Activated CD8-positive, alpha-beta memory T cell treated with anti-CD3 and anti-CD28 coated beads, Interleukin-2, amount 10 ng/mL, durations not matched to agents 7 days and 5 days (primary cell): ENCODE measurements at places on chromosomes 5 and 9.

DNA sequence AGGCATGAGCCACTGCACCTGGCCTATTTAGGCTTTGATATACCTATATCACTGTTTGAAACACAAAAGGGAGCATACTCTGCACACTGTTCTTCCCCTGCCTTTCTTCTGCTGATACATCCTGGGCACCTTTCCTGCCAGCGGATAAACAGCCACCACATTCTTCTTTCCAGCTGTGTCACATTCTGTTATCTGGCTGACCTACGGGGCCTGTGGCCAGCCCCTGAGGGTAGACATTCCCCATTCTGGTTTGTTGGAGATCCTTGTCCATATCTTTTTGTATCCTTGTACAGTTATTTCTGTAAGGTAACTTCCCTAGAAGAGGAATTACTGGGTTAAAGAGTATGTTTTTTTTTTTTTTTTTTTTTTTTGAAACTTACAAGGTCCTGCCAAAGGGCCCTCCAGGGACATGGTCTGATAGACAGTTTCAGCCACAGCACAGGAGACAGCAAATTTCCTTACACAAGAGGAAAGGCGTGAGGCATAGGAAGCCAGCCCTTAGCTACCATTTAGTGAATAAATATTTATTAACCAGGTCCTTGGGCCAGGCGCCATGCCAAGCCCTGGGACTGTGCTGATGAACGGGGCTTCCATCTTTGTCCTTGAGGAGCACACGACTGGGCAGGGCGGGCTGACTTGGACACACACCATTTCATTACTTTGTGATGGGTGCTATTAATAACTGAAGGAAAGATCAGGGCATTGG is 57.8 kb downstream of the ERGIC1 start:
- no peak for DNase-seq

DNA sequence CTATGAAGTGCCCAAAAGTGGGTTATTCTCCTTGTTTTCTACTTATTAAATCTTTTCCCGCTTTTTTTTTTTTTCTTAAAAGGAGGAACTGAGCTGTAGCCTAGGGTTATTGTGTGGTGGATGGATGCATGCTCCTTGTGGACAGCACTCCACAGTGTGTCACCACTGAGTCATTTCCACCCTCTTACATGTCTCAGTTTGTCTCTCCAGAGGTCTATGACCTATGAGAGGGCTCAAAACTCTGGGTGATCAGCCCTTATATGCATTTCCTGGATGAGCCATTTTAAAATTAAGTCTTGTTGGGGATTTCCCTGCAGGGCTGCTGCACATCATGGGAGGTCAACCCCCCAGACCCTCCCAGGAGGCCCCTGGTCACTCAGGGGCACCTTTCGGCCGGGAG is 102.2 kb upstream of the MOCS2 start:
- no peak for DNase-seq

DNA sequence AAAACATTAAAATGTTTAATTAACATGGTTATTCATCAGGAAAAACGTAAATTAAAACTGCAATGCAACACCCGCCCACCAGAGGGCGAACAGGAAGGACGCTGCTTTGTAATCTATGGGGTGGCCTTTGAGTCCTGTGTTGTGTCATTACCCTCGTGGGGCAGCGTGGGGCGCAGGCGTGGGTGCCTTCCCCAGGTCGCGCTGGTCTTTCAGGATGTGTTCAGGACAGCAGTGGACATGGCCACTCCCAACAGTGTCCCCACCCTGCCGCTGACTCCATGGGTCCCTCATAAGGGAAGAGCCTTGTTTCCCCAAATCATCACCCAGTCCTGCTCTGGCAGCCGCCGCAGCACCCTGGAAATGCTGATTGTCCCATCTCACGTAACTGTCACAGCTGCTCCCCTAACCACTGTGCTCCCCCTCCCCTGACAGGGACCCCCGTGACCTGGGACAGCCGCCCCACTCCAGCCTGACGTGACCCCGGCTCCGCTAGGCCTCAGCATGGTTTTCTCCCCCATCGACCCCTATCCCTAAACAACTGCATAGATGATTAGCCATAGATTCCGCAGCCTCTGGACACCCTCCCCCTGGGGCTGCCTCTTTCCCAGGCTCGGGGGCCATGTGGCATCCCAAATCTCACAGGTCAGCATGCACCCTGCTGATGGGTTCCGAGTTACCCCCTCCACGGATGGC is 36.4 kb downstream of the GLT6D1 start:
- DNase-seq, result peak; percentile 68

- DNase-seq, result peak; percentile 53
Observed at GRCh38 chr5:172004824-172005237, 1.6 kb downstream of the FBXW11 start.

GRCh38 chr9:79817438-79818004 is 245.8 kb downstream of the TLE4 start:
- peak; percentile 56 for DNase-seq

GRCh38 chr5:135501965-135502364 is 33.8 kb downstream of the NEUROG1 start:
- no peak for DNase-seq

GRCh38 chr5:176631383-176632200 is 1.1 kb downstream of the EIF4E1B start:
- DNase-seq, result no peak

DNA sequence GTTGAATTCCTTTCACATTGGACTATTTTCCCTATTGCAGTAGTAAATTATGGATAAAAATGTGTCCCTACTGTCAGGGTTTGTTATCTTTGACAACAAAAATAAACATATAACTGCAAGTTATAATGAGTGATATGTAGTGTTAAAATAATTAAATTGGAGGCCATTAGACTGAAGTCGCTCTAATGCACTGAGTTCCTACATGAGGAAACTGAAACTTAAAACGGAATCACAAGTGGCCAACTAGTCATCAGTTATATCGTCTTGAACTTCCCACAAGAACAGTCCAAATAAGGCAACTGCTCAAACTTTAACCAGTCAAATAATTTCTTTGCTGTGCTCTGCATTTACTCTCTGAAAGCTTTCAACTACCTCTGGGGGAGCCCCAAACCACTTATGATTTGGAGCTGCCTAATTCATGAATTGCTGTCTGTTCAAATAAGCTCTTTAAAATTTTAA is 2.1 kb upstream of the IFT74 start:
- DNase-seq, result peak; percentile 63

DNA sequence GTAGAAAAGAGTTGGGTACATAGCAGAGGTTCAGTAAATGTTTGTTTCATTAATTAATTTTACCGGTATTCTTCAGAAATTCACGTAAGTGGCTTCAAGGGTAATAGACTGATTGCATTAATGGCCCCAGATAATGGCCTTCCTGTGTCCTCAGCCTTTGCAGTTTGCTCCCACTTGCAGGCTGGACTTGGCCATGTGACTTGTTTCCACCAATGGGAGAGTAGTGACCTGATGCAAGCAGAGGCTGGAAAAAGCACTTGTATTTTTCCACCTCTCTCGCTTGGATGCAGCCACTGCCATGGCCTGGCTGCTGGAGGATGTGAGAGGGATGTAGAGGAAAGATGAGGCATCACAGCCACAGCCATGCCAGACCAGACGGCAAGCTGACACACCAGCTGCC is 480.9 kb downstream of the CDK5RAP2 start:
- no peak for DNase-seq

DNA sequence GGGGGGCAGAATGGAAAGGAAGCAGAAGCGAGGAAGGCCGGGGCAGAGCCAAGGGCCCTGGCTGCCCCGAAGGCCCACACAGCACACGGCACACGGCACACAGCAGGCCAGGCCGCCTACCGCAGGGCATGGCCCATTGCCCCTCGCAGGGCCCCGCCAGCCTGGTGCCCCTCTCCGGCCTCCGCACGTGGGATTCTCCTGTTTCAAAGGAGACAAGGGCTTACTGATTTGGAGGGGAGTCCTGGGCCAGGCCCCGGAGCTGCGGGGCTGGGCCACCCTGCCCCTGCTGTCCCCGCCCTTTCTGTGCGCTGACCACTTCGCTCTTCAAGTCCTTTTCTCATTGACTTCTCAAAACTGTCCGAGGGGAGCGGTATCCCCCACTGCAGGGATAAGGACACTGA is 7.7 kb upstream of the PHYKPL start:
- no peak for DNase-seq

DNA sequence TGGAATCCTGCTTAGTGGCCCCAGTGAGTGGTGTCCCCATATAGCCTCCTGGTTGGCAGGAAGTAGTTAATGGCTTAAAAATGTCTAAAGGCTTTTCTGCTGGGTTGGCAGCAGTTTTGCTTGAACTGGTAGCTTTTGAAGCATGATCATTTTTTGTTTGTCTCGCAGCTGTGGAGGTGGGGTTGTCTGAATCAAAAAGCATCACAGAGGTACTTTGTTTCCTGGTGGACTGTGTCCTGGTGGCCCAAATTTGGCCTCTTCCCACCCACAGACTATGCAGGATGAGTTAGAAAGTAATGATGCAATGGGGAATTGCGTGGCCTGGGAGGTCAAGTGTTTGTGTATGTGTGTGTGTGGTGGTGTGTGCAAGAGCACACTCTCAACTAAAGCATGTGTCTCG is 322.7 kb downstream of the ARHGEF28 start:
- DNase-seq, result no peak

DNA sequence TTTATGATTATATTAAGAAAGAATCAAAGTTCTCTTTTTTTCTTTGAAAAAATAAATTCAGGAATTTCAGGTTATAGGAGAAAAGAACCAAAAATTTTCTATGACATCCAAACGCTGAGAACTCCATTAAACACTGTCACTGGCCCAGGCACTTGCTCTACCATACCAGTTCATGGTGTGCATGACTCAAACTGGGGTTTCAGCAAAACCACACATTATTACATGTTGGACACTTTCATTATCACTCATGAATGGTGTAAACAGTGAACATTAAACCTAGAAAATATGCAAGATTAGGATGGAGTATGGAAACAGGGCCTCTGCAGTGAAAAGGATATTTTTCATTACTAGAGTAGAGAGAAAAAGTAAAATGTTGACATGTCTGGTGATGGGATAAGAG is 369.9 kb upstream of the FAM174A start:
- no peak for DNase-seq

DNA sequence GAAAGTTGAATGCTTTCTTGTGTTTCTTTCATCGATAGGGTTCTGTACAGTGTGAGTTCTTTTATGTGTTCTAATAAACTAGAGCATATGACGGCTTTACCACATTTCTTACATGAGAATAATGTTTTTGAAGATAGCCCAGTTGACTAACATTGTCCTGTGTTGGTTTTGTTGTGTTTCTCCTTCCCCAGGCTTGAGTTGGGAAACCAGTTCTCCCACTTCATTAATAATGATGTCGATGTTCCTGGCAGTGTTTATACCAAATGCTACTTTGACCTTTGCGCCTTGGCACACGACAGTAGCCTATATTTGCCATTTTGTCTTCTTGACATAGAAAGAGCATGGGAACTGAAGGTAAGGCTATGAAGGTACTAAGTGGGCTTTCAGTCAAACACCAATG is 14.4 kb upstream of the ZNF782 start:
- DNase-seq, result no peak

GRCh38 chr9:68953771-68954170 is 60.1 kb downstream of the PRKACG start:
- DNase-seq, result no peak

- DNase-seq, result peak; percentile 81
Observed at GRCh38 chr9:20623021-20623747, 885 bp upstream of the MLLT3 start.

DNA sequence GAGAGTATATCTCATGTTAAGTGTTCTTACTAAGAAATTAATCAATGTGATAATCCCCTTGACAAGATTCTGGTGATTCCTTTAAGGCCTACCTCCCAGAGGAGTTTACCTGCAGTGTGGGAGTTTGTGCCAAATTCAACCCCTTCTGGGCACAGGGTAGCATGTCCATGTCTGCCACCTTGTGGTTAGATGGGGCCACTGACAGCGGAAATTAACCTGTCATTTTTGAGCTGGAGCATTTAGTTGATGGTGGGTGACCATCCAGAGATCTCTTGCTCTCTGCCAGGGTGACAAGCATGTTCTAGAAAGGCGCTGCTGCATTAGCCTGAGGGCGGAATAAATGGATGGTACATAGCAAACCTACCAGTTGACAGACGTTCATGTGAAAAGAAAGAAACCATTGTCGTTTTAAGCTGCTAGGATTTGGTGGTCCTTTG is 132.2 kb downstream of the FBXO4 start:
- peak; percentile 67 for DNase-seq

DNA sequence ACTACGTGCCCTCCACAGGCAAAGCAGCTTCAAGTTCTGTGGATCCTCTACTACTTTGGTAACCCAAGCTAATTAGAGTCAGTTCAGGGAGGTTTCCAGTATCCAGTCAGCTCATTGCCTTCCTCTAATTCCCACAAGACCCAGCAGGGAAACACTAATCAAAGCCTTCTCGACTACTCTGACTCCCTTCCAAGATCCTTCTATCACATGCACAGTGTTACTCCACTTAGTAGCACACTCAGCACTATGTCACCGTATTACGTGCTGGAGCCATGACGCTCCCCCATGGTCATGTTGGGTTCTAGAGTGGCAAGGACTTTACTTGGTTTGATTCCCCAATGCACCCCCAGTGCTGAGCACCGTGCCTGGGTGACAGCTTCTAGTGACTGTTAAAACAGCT is 53.0 kb downstream of the DCP2 start:
- DNase-seq, result no peak

DNA sequence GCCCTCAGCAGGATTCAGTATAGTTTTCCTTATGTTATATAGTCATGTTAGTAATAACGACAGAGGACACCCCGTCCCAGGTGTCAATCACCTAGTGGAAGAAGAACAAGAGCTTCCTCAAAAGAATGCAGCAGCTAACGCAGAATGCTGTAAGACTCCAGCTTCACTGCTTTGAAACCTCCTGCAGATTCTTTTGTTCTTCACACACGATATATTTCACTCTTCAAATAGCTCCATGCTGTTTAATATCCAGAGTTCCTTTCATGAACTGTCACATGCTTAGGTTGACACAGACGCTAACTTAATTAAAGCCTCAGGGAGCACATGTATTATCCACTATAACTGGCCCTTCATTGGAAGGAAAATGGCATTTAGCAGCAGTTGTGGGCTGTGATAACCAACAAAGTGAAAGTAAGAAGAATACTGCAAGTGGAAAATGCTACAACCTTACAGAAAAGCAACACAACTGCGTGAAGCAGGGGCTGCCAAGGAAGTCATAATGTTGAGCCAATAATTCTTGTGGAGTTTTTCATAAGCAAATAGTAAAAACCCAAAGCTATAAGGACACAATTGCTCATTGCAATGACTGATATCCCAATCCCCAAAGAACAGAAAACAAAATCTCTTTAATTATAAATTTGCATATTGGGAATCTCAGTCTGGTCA is 387.5 kb downstream of the PLK2 start:
- DNase-seq, result no peak

- DNase-seq, result no peak
Observed at GRCh38 chr5:90866915-90867731, 308.5 kb downstream of the ADGRV1 start.

DNA sequence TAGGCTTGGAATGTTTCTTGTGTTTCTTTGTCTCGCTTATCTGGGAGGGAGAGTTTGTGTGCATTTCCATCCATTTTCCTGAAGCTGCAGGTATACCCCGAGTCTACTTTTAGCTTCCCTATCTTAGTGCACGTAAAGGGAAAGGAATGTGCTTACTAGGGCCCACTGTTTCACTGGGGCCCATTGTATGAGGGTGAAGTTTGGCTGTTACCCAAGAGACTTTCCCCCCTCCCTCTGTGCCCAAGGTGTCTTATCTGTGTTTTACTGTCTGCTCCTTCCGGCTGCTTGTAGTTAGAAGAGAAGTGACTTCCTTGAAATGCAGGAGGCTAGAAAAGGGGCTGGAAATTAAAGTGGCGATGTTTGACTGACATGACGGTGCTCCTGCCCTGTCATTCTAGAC is 12.1 kb upstream of the BTNL3 start:
- DNase-seq, result no peak
